Activated CD4-positive, alpha-beta T cell treated with anti-CD3 and anti-CD28 coated beads for 36 hours (primary cell): ENCODE measurements at places on chromosomes 2 and 18. TPM values are rescaled to one million over a fixed set of nuclear protein-coding genes. Genes with fewer than 3 reads are reported as not detected.
A peak's percentile ranks its signal among the peaks of the same experiment; 100 is the strongest.

The ACMSD gene
- total RNA-seq: not detected

The SERPINB5 gene
- not detected for total RNA-seq

The RNU2-63P gene
- 1.7 TPM for total RNA-seq

DNA sequence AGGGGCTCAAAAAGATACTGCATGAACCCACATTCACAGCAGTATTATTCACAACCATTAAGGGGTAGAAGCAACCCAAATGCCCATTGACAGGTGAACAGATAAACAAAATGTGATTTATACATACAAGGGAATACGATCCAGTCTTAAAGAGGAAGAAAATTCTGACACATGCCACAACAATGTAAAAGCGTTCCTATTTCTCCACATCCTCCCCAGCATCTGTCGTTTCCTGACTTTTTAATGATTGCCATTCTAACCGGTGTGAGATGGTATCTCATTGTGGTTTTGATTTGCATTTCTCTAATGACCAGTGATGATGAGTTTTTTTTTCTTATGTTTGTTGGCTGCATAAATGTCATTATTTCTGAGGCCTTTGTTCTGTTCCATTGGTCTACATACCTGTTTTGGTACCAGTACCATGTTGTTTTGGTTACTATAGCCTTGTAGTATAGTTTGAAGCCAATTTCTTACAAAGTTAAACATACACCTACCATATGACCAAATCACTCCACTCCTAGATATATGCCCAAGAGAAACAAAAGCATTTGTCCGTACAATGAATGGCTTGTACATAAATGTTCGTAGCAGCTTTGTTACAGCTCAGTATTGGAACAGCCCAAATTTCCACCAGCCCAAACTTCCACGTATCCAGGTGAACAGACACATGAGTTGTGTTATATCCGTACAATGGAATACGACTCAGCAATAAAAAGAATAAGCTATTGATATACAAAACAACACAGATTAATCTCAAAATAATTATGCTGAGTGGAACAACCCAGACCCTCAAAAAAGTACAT is 85.1 kb downstream of the TMEM131 start:
- H3K27ac ChIP-seq: no peak overlapping the region
- H3K36me3 ChIP-seq: peaks cover 31% of the 10 kb centered on the region
- no peak for DNase-seq
- H3K27me3 ChIP-seq: no peaks in the 10 kb centered on the region

DNA sequence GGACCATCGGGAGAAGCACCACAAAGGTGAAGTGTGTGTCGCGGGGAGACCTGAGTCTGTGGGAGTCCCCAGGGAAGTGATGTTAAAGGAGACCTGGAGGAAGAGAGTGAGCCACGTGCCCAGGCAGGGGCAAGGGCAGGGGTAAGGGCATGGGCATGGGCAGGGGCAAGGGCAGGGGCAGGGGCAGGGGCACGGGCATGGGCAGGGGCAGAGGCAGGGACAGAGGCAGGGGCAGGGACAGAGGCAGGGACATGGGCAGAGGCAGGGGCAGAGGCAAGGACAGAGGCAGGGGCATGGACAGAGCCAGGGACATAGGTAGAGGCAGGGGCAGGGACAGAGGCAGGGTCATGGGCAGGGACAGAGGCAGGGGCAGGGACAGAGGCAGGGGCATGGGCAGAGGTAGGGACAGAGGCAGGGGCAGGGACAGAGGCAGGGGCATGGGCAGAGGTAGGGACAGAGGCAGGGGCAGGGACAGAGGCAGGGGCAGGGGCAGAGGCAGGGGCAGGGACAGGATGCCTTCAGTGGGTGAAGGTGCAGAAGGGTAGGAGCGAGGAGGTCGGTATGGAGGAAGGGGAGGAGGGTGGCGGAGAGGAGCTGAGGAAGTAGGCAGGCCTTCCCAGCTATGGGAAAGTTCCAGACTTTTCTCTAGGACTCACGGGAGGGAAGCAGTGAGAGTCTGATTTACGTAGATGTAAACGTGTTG is 33.3 kb downstream of the NTSR2 start:
- no peak overlapping the region for H3K4me3 ChIP-seq
- H3K4me1 ChIP-seq: no peaks in the 10 kb centered on the region
- H3K36me3 ChIP-seq: no peaks in the 10 kb centered on the region
- H3K27ac ChIP-seq: no peak overlapping the region
- no peak for DNase-seq

GRCh38 chr2:128180031-128180430 is 89.0 kb downstream of the UGGT1 start:
- H3K27ac ChIP-seq: no peak overlapping the region
- peaks cover 53% of the 10 kb centered on the region for H3K36me3 ChIP-seq
- no peaks in the 10 kb centered on the region for H3K27me3 ChIP-seq
- no peak overlapping the region for H3K4me3 ChIP-seq

DNA sequence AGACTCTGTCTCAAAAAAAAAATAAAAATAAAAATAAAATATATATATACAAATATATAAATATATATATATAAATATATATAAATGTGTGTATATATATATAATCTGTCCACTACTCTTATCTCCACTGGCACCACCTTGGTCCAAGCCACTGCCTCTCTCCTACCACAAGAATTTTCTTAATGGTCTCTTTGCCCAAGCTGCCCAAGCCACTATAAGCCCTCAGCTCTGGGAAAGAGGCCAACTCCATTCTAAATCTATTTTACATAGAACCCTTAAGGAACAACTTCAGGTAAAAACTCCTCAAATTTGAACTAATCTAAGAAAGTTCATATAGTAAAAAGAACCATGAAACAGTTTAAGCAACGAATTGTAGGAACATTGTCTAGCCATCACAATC is 45.6 kb upstream of the GREB1L start:
- no peak for DNase-seq
- H3K4me3 ChIP-seq: no peak overlapping the region
- H3K36me3 ChIP-seq: no peaks in the 10 kb centered on the region
- no peaks in the 10 kb centered on the region for H3K4me1 ChIP-seq

- H3K4me1 ChIP-seq: no peaks in the 10 kb centered on the region
- DNase-seq: no peak
- H3K27me3 ChIP-seq: no peaks in the 10 kb centered on the region
- no peak overlapping the region for H3K27ac ChIP-seq
- H3K36me3 ChIP-seq: no peaks in the 10 kb centered on the region
- H3K4me3 ChIP-seq: no peak overlapping the region
Measured at GRCh38 chr2:58939388-58939787, 698.3 kb upstream of the FANCL start.

- H3K27me3 ChIP-seq: no peaks in the 10 kb centered on the region
- no peak for DNase-seq
- no peak overlapping the region for H3K27ac ChIP-seq
- H3K4me3 ChIP-seq: no peak overlapping the region
- H3K36me3 ChIP-seq: no peaks in the 10 kb centered on the region
Measured at GRCh38 chr2:64329848-64330247, 124.1 kb upstream of the LGALSL start.

DNA sequence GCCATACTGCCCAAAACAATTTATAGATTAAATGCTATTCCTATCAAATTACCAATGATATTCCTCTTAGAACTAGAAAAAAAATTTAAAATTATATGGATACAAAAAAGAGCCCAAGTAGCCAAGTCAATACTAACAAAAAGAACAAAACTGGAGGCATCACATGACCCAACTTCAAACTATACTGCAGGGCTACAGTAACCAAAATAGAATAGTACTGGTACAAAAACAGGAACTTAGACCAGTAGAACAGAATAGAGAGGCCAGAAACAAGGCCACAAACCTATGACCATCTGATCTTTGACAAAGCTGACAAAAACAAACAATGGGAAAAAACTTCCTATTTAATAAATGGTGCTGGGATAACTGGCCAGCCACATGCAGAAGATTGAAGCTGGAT is 86.1 kb upstream of the KYNU start:
- H3K27me3 ChIP-seq: no peaks in the 10 kb centered on the region
- no peaks in the 10 kb centered on the region for H3K36me3 ChIP-seq
- H3K4me3 ChIP-seq: no peak overlapping the region

- H3K27ac ChIP-seq: no peak overlapping the region
- no peak for DNase-seq
- H3K4me3 ChIP-seq: no peak overlapping the region
- peaks cover 11% of the 10 kb centered on the region for H3K4me1 ChIP-seq
- no peaks in the 10 kb centered on the region for H3K36me3 ChIP-seq
Measured at GRCh38 chr2:236162882-236163470, 5.2 kb downstream of the GBX2 start.

DNA sequence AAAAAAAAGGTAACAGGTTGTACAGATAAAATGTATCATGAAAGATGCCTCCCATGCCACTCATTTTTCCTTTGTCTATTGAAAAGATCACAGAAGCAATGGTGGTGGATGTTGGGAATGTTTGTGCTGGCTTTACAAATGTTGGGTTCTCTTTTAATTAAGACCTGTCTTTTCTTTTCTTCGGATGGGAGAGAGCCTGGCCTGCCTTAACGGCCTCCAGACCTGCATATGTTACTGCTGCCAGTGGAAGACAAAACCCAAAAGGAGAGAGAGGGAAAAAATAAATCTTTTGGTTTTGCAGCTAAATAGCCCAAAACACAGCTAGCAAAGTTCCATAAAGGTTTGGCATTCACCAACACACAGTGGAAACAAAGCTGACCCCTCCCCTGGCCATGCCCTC is 50.5 kb upstream of the FZD7 start:
- no peak overlapping the region for H3K4me3 ChIP-seq
- no peak overlapping the region for H3K27ac ChIP-seq
- no peaks in the 10 kb centered on the region for H3K4me1 ChIP-seq
- DNase-seq: no peak

DNA sequence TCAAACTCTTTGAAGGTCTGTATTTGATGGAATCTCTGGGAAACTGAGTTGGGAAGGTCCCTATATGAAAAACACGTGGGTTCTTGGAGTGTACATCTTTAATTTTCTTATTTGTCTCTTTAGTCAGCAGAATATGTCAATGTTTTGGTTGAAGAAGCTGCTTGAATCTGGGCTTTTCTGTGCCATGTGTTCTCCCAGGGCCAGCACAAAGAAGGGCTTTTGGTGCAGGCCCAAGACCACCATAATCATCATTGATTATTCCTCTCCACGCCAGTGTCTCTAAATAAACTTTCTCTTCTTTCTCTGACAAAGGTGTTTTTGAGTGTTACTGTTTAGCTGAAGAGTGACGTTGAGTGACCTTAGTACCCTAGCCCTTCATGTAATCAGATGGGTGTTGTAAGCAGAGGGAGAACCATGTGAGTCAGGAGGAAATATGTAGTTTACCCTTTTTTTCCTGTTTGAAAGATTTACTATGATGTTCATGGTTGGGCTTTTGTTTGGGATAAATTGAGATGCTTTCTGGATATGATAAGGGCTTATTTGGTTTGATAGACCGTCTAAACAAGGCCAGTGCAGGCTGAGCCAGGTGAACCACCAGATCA is 11.6 kb upstream of the TNP1 start:
- no peaks in the 10 kb centered on the region for H3K36me3 ChIP-seq
- DNase-seq: no peak
- peaks cover 3% of the 10 kb centered on the region for H3K4me1 ChIP-seq
- no peak overlapping the region for H3K4me3 ChIP-seq
- H3K27me3 ChIP-seq: no peaks in the 10 kb centered on the region

DNA sequence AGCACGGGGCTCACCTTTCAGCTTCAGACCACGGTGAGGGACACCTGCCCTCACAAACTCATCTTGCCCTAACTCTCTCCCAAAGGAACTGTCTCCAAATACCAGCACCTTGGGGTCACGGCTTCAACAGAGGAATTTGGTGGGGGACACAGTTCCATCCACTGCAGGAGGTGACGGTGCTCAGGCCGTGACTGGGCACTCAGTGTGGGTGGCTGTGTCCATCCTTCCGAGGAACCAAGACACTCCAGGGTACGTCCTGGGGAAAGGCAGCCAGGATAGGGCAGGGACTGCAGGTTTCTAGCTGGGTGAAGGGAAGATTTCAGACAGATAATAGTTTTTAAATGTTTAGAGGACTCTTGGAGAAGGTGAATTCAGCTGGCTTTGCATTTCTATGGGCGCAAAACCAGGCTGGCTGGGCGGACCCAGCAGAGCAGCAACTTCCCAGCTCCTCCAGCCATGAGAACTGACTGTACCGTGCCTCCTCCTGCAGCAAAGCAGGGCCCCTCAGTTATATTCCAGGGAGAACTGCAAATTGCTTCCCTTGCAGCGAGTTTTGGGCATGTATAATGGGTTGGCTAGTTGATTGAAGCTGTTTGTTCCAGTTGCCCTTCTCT is 23.9 kb upstream of the ALLC start:
- H3K4me3 ChIP-seq: no peak overlapping the region
- H3K4me1 ChIP-seq: no peaks in the 10 kb centered on the region
- H3K27ac ChIP-seq: no peak overlapping the region
- no peak for DNase-seq
- H3K36me3 ChIP-seq: no peaks in the 10 kb centered on the region

DNA sequence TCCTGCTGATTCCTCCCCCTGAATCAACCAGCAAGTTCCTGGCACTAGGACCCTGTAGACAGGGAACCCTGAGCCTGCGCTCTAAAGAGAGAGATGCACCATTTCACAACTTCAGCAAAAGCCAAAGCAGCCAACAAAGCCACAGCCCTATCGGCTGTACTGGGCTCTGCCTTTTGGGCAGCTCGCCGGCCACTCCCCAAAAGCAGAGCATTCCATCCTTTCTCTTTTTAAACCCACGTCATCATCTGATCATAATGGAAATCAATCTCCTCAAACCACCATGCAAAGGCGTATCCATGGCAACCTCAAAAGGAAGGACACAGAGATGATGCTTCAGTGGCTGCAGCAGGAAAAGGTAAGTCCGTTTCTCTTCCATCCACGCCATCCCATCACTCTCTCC is 5.3 kb upstream of the DCTN1 start:
- no peaks in the 10 kb centered on the region for H3K27me3 ChIP-seq
- peaks cover 3% of the 10 kb centered on the region for H3K36me3 ChIP-seq
- DNase-seq: no peak
- peaks cover 14% of the 10 kb centered on the region for H3K4me1 ChIP-seq
- H3K27ac ChIP-seq: no peak overlapping the region

DNA sequence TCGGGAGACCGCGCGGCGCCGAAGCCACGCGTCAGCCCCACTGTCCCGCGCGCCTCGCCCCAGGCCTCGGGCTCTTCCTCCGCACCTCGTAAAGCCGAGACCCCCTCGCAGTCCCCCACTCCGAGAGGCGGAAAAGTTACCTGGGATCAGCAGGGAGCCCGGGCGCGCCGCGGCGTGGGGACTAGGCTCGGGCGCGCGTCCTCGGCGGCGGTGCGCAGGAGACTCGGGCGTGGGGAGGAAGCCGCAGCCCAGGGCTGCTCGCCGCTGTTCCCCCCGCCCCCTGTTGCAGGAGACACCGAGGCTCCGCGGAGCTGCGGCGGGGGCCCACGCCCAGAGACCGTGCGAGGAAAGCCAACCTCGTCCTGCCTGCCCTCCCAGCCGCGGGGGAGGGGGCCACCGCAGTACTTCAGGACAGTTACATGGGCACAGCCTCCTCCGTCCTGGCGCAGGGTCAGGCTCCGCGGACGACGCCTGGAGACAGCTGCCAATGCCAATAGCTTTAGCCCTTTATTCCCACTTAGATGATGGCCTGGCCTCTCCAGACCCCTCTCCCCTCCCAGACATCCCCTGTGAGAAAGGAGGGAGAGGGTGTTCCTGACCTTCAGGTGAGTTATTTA is at the start of gene EPB41L3:
Gene EPB41L3, minus strand, starts transcription at position 225 of the 617 bp plus-strand sequence. CDS start 54,814 bp downstream, outside the sequence.
- peak; percentile 46 for DNase-seq
- peaks cover 35% of the 10 kb centered on the region for H3K27me3 ChIP-seq
- peak within 1 kb of the TSS; percentile 59 for H3K4me3 ChIP-seq
- H3K4me1 ChIP-seq: peaks cover 3% of the 10 kb centered on the region
- H3K27ac ChIP-seq: no peak within 1 kb of the TSS
- no peaks in the 10 kb centered on the region for H3K36me3 ChIP-seq
